ENCODE measurements at places on chromosomes 3 and 15.

DNA sequence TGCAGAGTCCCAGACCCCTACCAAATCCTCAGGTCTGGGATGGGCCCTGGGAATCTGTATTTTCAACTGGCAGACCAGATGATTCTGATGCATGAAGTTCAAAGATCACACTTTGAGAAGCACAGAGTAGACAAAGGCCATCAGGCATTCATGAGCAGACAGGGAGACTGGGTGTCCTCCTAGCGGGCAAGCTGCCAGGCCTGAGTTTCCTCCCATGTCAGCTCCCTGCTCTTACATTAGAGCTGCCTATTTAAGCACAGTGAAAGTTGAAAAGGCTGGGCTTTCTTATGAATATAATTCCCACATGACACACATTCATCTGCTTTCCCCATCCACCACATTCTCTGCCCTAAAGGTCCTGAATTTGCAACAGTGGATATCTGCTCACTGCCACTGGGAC, 14.0 kb downstream of the CAPN3 start:
- DNase-seq = no peak

- DNase-seq = no peak
Measured at GRCh38 chr3:159861369-159861987, 127.2 kb upstream of the IL12A start.

DNA sequence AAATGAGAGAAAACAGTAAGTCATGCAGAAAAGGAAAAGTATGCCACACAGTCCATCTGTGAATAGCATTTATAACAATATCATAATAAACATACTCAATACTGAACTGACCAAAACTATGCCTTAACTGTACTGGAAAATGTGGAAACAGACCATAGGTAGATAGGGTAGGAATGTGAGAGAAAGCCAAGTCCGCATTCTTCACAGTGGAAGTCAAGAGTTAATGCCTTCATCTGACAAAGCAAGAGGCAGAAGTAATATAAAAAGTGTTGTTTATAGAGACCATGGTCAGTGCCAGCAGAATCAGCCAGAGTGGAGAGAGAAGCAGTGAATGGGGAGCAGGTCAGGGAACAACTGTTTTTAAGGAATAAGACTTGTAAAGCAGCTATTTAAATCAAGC, 52.3 kb downstream of the KBTBD12 start:
- DNase-seq = no peak

- no peak for DNase-seq
Measured at GRCh38 chr15:80606511-80607071, 88.5 kb upstream of the ABHD17C start.

DNA sequence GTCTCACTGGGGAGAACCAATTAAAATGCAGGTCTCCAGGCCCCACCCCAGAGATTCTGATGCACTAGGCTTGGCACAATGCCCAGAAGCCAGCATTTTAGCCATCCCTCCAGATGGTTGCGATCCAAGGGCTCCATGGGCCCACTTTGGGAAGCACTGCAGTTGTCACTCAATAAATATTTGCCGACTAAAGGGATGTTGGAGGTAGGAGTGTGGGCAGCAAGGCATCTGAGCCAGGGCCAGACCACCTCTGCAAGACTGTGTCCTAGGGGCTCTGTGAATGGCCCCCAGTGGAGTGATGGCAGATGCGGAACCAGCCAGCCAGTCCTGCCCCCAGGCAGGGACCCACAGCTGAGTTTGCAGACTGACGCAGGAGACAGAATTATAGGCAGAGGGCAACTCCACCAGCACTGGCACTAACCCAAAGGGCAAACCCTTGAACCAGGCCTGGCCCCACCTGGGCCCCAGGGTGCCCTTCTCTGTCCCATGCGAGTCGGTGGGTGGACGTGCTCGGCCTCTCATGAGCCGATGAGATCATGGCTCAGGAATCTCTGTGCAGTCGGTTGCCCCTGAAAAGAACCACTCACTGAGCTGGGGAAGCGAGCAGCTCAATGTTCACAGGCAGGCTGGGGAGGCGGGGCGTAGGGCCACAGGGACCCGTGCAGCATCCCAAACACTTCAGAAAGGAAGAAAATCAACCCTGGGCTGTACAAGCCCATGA, 49.7 kb downstream of the SEMA5B start:
- DNase-seq = peak; percentile 95

DNA sequence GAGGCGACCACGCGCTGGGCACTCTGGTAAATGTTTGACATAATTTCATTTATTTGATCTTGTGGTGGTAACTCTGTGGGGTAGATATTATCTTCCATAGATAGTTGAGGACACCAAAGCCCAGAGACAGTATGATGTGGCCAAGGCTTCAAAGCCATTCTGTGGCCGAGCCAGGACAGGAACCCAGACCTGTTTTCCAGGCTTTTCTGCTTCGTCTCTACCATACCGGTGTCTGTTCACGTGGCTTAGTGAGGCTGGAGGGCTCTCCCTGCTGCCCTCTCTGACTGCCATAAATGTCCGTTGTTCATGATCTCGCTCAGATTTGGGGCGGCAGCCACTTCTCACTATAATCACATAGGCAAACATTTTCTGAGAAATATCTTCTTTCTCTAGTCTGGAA, 134.7 kb downstream of the PEX5L start:
- no peak for DNase-seq
